Activated naive CD4-positive, alpha-beta T cell treated with anti-CD3 and anti-CD28 coated beads, Interleukin-2, amount 50 U/mL, for 16 hours (primary cell): ENCODE measurements at places on chromosomes 16 and 17.

DNA sequence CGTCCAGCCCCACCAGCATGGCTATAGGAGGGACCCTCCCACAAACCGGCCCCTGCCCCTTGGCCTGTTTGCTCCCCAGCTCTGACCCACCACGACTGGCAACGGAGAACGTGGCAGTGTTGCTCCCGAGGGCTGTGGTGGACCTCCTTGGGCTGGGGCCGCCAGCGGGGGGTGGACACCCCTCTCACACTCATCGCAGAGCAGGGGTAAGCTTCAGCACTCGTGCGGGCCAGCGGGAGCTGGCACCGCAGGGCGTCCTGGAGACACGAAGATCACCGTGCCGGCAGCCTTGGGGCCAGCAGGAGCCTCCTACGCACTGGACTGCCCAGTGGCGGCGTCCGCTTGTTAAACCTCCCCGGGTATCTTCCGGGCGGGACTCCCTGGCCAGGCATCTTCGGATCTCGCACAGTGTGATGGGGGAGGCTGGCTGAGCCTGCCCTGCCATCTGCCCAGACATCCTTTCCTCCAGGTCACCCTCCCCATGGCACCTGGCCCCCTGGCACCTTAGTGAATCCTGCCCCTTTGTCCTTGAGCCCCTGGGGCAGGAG is 53.5 kb downstream of the ABR start:
- DNase-seq, result no peak

DNA sequence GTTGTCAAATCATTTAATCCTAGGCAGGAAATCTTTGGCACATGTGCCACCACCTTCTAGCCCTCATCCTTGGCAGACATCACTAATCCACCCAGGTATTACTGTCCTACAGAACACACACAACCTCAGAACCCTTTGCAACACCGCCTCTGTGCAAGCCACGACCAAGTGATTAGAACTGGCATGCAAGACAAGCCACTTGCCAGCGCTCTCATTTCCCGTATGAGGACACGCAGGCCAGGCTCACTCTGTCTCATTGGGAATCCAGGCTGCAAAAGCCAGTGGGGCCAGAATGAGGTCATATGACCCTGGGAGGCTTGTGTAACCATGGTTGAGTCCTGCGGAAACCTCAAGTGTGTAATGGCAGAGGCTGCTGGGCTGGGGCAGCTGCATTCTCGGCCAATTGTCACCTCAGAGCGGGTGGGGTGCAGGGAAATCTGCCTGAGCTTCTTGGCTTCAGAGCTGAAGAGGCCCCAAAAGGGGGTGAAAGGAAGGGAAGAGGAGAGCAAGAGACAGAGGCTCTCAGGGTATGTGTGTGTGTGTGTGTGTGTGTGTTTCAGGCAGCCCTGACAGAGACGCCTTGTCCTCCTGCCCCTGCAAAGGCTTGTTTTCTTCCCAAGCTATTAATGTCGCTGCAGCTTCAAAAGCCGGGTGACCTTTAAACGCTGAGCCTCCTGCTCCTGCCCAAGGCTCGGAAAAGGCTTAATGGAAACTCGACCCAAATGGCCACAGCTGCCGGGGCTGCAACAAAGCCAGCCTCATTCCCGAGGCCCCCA is 43.2 kb upstream of the MRPS23 start:
- no peak for DNase-seq

GRCh38 chr16:30874244-30874820 is 19.5 kb downstream of the BCL7C start:
- no peak for DNase-seq

DNA sequence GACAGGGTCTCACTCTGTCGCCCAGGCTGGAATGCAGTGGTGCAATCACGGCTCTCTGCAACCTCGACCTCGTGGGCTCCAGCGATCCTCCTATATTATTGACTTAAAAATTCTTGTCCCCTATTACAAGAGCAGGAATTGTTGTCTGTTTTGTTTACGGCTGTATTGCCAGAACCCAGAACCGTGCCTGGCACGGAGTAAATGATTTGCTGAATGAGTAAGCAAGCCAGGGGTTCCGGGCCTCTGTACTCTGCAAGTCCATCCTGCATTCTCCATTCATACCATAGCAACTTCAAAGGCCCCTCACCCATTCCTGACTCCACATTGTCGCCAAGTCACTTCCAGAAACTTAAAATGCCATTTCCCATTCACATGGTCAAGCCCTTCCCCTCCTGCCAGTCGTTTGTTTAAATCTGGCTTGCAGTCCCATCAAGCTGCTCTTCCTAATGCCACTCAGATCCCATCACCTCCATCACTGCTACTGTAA is 6.9 kb downstream of the ADCY9 start:
- no peak for DNase-seq

DNA sequence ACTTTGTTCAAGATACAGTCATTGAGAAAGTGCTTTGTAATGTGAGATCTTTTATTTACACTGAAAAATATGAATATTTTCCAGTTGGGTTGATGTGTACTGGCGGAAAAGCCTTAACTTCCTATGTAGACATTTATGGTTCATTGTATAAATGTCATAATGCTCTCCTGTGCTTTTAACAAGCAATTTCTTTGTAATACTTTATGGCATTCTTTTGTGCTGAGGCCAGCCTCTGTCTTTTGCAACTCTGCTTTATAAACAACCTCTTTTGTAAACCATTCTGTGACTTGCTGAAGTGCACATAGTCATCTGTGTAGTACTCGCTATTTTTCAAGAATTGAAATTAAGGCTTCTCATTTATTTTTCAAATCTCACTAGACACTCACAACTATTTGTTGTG is 291.2 kb downstream of the CDH11 start:
- DNase-seq, result no peak

DNA sequence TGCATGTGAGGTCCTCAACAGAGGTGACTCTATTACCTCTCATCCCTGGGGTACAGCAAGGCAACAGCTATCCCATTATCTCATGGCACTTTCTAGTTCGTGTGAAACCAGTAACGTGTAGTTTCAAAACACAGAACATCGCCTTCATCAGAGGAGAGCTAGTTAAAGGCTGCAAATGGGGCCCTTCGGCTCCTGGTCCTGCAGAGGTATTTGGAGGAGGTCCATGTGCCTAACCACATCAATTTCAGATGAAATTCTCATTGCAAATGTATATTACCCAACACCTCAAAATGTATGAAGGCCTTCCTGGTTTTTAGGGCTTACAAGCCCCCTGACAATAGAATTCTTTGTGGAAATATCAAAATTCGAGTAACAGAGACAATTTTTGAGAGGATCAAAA is 95.7 kb upstream of the PSMD7 start:
- DNase-seq, result no peak

DNA sequence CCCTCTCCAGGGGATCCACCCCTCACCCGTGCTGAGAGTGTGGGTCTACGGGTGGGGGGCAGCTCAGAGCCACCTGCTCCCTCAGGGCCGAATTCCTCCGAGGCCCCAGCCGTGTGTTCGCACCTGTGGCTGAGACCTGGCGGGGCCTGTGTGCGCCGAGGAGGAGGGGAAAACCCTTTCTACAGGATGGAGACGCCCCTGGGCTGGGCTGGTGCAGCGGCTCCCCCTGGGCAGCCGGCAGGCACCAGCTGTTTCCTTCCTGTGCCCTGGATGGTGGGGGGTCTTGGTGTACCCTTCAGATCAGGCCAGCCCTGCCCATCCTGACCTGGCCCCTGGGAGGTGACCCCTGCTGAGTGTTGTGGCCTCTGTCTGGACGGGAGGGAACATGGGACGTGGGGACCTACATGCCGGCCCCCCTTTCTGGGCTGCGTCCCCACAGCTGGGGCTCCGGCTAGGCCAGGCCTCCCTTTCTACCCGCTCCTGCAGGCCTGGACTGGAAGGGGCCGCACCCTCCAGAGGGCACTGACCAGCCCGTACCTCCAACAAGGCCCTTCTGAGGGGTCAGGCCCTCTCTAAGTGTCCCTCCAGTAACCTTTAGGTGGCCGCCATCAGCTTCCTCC is 28.3 kb upstream of the PABPN1L start:
- DNase-seq, result no peak

DNA sequence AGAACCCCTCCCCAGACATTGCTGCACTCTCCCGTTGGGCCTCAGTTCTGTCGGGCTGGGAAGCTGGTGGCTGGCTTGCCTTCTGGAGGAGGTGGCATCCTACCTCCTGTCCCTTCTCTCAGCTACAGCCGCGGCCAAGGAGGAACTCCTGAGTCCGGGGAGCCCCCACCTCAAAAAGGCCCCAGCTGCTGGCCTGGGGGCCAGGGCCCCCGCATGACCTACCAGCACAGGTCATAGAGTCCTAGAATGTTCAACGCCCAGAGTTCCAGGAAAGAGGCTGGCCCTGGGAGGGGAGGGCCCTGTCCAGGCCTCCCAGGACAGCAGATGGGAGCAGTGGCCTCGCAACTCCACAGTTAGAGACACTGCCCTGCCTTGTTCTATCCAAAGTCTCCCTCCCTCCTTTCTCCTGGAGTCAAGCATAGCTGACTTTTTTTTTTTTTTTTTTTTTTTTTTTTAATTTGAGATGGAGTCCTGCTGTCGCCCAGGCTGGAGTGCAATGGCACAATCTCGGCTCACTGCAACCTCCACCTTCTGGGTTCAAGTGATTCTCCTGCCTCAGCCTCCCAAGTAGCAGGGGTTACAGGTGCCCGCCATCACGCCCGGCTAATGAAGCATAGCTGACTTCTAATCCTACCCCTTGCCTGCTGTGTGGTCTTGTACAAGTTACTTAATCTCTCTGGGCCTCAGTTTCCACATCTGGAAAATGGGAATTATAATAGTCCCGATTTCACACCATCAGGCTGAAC is 7.1 kb downstream of the CARHSP1 start:
- no peak for DNase-seq

GRCh38 chr16:68235108-68235886 is 630 bp downstream of the ESRP2 start:
- no peak for DNase-seq

- DNase-seq, result no peak
These were observed 46.4 kb downstream of the PITPNM3 start for GRCh38 chr17:6509921-6510320.

- DNase-seq, result peak; percentile 71
These were observed at the start of gene SF3B3 for GRCh38 chr16:70523743-70524398. SF3B3 (plus strand) TSS chr16:70523816; CDS start chr16:70526657, 2,841 bp downstream.

GRCh38 chr16:89572485-89573205 is 2.9 kb upstream of the CPNE7 start:
- no peak for DNase-seq

GRCh38 chr17:31525801-31526549 is 134.5 kb downstream of the RAB11FIP4 start:
- DNase-seq, result no peak

- no peak for DNase-seq
These were observed 19.2 kb downstream of the TMEM114 start for GRCh38 chr16:8571061-8571596.

- no peak for DNase-seq
These were observed 4.0 kb downstream of the CDH15 start for GRCh38 chr16:89175280-89176146.

DNA sequence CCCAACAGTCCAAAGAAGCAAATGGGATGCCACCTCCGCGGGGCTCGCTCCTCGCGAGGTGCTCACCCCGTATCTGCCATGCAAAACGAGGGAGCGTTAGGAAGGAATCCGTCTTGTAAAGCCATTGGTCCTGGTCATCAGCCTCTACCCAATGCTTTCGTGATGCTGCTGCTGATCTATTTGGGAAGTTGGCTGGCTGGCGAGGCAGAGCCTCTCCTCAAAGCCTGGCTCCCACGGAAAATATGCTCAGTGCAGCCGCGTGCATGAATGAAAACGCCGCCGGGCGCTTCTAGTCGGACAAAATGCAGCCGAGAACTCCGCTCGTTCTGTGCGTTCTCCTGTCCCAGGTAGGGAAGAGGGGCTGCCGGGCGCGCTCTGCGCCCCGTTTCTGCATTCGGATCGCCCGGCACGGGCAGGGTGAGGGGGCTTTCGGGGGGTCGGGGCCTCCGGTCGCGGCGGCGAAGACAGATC is at the start of gene CDH13:
CDH13 (plus strand) TSS at position 179 of the 471 bp plus-strand sequence.
- DNase-seq, result no peak

DNA sequence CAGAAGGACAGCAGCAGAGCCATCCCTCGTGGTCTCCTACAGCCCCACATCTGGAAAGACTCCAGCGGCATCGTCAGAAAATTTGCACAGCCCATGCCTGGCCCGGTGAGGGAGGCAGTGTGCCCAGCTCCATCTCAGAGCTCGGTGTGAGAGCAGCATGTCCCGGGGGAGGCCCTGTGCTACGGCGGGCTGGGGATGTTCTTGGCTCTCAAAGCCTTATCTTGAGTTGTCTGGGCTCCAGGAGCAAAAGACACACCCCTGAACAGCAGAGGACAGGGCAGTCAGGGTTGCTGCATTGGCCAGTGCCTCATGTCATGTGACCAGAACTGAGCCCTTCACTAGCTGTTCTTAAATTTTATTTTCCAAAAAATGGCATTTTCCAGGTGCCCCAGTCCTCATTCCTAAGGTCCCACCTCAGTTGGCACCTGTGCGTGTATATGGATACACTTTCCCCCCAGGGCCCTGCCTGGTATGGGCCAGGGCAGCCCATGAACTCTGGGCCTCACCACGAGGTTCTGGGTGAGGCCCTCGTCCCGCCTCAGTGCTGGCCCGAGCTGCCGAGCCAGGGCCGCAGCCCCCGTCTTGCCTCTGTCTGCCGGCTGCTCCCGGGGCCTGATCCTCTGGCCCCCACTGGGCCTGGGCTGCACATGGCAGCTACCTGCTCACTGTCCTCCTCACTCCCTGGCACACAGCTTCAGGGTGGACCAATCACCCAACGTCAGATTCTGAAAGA is 3.0 kb downstream of the NUDT16L1 start:
- DNase-seq, result no peak

DNA sequence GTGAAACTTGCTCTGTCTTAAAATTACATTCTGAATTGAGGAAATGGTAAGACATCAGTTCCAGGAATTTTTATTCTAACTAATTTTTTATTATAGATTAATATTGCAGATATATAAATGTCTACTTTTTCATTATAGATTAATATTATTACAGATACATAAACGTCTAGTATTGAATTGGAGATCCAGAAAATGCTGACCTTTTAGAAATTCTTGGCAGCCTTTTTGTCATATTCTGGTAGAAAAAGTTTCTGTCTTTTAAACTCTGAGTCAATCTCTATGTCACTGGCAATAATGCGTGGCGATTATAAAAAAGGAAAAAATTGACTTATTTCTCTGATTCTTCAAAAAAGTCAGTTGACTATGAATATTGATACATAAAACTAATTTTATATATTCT is 8.7 kb downstream of the ERCC4 start:
- DNase-seq, result no peak

GRCh38 chr16:83136419-83136818 is 509.6 kb downstream of the CDH13 start:
- no peak for DNase-seq

DNA sequence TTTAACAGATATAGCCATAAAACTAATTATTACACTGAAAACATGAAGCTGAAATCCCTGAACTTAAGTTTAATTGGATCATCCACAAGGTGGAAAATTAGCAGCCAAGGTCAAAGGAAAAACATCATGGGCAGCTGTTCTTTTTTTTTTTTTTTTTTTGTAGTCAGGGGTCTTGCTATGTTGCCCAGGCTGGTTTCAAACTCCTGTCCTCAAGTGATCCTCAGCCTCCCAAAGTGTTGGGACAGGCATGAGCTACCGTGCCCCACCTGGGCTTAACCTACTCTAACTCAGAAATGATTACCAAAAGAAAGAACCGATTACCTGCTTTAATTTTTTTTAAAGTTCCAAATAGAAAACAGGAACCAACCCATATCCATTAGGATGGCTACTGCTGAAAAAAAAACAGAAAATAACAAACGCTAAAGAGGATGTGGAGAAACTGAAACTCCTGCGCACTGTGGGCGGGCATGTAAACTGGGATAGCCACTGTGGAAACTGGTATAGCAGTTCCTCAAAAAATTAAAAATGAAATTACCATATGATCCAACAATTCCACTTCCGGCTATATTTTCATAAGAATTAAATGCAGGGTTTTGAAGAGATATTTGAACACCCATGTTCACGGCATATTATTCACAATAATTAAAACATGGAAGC is 8.6 kb downstream of the CMC2 start:
- no peak for DNase-seq

GRCh38 chr16:54341892-54342776 is 55.5 kb upstream of the IRX3 start:
- DNase-seq, result no peak
